ENCODE measurements at places on chromosomes 12 and 14. TPM values are rescaled to one million over a fixed set of nuclear protein-coding genes. Genes with fewer than 3 reads are reported as not detected.

The RNASE7 gene
- not detected for total RNA-seq

The PPP1R3E gene
- total RNA-seq, result 1.9 TPM

The SMOC1 gene
- 18.4 TPM for total RNA-seq

The FBLN5 gene
- total RNA-seq, result 0.23 TPM

The TPPP2 gene
- not detected for total RNA-seq

The PRR4 gene
- total RNA-seq, result 9.5 TPM

The LGMN gene
- total RNA-seq, result 14.0 TPM

The NEUROD4 gene
- total RNA-seq, result not detected

The SLC6A15 gene
- 38.2 TPM for total RNA-seq

The ZFHX2 gene
- 0.26 TPM for total RNA-seq

The CLEC6A gene
- not detected for total RNA-seq

The ULK1 gene
- total RNA-seq, result 5.7 TPM

The ATG101 gene
- total RNA-seq, result 233 TPM

The BHLHE41 gene
- 1.6 TPM for total RNA-seq

The RBP5 gene
- total RNA-seq, result not detected

The ASIC1 gene
- total RNA-seq, result 5.9 TPM

The ABCC9 gene
- total RNA-seq, result 0.13 TPM

The RPS6KL1 gene
- total RNA-seq, result 6.9 TPM

The GLIPR1L1 gene
- total RNA-seq, result not detected

The FAIM2 gene
- 1.3 TPM for total RNA-seq

The LIMA1 gene
- 64.6 TPM for total RNA-seq

The KRT3 gene
- total RNA-seq, result not detected

The SLC7A7 gene
- 0.16 TPM for total RNA-seq

The SLCO1C1 gene
- not detected for total RNA-seq

The PLCZ1 gene
- total RNA-seq, result 0.05 TPM

The SERPINA4 gene
- not detected for total RNA-seq

The DDN gene
- total RNA-seq, result 2.4 TPM

The TGM1 gene
- total RNA-seq, result 1.1 TPM

The PITPNM2 gene
- 5.8 TPM for total RNA-seq

The RTN1 gene
- 0.34 TPM for total RNA-seq

The FGD6 gene
- 4.9 TPM for total RNA-seq

The MMP17 gene
- total RNA-seq, result 26.2 TPM

The P2RX2 gene
- not detected for total RNA-seq

Data from A375 (cell line).